ENCODE measurements at places on chromosomes 6 and 20. TPM values are rescaled to one million over a fixed set of nuclear protein-coding genes. Genes with fewer than 3 reads are reported as not detected.

TP53RK gene
- total RNA-seq, result 20.3 TPM

EBF4 gene
- total RNA-seq, result 3.7 TPM

ANKRD66 gene
- total RNA-seq, result not detected

NKAPL gene
- total RNA-seq, result 2.5 TPM

SNAP91 gene
- 0.52 TPM for total RNA-seq

PHACTR3 gene
- 0.26 TPM for total RNA-seq

GUCA1A gene
- not detected for total RNA-seq

HRH3 gene
- total RNA-seq, result not detected

RALGAPB gene
- 16.7 TPM for total RNA-seq

PROKR2 gene
- total RNA-seq, result not detected

MYO6 gene
- total RNA-seq, result 10.7 TPM

SYCP2L gene
- total RNA-seq, result not detected

ABHD16B gene
- not detected for total RNA-seq

SLC32A1 gene
- not detected for total RNA-seq

RIN2 gene
- 25.9 TPM for total RNA-seq

CALHM4 gene
- not detected for total RNA-seq

TRIM31 gene
- total RNA-seq, result not detected

CHMP4B gene
- 53.0 TPM for total RNA-seq

MYLK2 gene
- 0.72 TPM for total RNA-seq

CAGE1 gene
- total RNA-seq, result under 0.01 TPM

SPINT3 gene
- not detected for total RNA-seq

EMILIN3 gene
- total RNA-seq, result under 0.01 TPM

HDGFL1 gene
- not detected for total RNA-seq

TGIF2 gene
- 12.8 TPM for total RNA-seq

MDFI gene
- total RNA-seq, result 123 TPM

TOMM34 gene
- total RNA-seq, result 54.7 TPM

HLA-DRA gene
- not detected for total RNA-seq

NRSN1 gene
- total RNA-seq, result not detected

MATN4 gene
- not detected for total RNA-seq

NPBWR2 gene
- not detected for total RNA-seq

ZSCAN31 gene
- 1.9 TPM for total RNA-seq

GABBR1 gene
- total RNA-seq, result 12.3 TPM

GTPBP2 gene
- total RNA-seq, result 55.9 TPM

MUC22 gene
- total RNA-seq, result not detected
